NCI-H187 (cell line): ENCODE measurements at places on chromosomes 13 and 19.

DNA sequence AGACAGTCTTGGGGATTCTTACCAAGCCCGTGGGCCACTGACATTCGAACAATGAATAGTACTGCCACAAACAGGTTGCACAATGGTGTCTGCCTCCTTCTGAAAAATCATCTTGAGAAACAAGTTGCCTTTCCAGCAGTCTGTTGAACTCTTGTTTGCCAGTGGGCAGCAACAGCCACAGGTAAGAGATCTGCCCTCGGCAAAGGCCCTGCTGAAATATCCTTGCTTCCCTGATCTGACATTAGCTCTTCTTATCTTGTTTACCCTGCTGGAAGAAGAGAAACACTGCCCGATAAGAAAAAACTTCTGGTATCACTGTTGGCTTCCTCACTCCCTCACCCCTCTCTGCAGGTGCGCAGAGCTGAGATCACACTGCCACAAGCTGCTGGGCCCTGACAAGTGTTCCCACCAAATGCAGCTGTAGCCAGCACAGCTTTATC lies 2.0 kb downstream of the DOCK9 start:
- DNase-seq = no peak

GRCh38 chr19:6735181-6735911 lies 2.0 kb downstream of the GPR108 start:
- DNase-seq = no peak

DNA sequence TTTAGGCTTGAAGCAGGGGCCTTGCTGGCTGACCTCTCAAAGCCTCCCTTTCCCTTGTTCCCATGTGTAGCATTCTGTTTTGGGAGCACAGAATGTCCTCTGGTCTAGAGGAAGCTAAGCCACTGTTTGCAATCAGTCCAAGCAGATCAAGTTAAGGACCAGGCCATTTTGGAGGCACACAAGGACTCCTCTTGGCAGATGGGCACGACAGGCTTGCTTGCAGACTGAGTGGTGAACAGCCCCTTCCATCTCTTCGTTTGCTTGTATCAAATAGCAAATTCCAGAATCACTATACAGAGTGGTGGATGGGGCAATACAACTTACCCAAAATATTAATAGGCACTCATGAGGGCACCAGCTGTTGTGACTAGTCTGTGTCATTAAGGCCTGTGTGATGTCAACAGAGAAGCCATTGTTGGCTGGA lies 215.5 kb upstream of the SERP2 start:
- no peak for DNase-seq

GRCh38 chr13:73339086-73339485 lies 280.3 kb downstream of the KLF5 start:
- DNase-seq = no peak

- no peak for DNase-seq
Measured at GRCh38 chr19:16034180-16034579, 42.1 kb upstream of the TPM4 start.

- no peak for DNase-seq
Measured at GRCh38 chr13:43153436-43154090, 130.2 kb downstream of the DNAJC15 start.

- no peak for DNase-seq
Measured at GRCh38 chr13:24328145-24328544, 18.8 kb downstream of the C1QTNF9 start.

- no peak for DNase-seq
Measured at GRCh38 chr13:32098272-32098671, 66.7 kb downstream of the FRY start.

DNA sequence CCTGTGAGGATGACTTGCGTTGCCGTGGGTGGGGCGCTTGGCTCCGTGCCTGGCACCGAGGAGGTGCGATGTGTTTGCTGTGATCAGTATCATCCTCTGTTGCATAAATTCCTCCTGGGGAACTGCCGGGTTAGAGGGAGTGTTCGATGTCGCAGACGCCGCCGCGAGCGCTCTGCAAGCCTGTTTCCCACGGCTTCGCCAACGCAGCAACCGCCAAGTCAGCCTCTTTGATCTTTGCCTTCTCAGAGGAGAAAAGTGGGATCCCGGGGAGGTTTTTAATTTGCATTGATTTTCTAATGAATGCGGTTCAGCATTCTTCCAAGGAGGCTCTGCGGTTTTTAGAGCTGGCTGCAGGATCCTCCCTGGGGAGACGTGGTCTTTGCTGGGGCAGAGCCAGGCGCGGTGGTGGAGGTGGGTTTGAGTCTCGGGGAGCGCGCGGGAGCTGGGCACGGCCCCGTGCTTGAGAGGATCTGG lies 7.6 kb downstream of the GPR32 start:
- no peak for DNase-seq

GRCh38 chr13:43397111-43397510 lies 373.7 kb downstream of the DNAJC15 start:
- DNase-seq = no peak

- no peak for DNase-seq
Measured at GRCh38 chr19:55251341-55252081, 7.3 kb downstream of the PPP6R1 start.

DNA sequence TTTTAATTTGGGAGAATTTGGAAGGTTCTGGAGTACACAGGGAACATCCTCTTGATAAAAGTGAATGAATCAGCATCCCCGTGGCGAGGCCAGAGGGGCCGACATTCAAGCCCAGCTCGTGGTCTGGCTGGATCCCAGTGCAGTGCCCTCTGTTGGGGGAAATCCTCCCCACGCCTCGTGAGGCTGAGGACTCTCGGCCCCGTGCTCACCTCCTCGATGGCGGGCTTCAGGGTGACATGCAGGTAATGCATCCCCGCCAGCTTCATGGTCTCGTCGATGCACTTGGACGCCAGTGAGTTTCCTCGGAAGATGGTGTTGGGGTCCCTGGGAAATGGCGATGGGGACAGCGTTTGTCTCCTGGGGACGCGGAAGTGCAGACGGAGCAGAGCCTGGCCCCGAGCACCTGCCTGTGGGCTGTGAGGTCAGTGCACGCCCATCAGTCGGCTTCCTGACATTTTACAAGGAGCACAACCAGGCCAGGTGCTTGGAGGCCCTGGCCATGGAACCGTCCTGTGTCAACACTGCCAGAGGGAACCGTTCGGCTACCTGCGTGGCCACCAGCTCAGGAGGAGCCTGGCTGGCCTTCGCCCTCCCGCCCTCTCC lies 43.3 kb upstream of the C13orf46 start:
- no peak for DNase-seq
